NCI-H146 (cell line): ENCODE measurements at places on chromosomes 16 and 17.

DNA sequence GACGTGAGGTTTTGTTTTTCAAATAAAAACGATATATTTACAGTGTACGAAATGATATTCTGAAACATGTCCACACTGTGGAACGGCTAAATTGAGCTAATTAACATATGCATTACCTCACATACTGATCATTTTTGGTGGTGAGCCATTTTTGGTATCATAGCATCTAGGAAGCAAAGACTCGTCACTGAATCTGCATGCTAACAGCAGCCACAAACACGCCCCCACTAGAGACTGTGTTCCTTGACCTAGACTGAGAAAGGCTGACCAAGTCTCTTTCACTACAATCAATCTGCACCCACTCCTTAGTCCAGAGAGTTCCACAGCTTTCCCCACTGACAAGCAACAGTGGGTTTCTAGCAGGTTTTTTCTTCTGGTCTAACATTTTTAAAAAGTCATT is 29.5 kb downstream of the NPLOC4 start:
- DNase-seq: no peak

DNA sequence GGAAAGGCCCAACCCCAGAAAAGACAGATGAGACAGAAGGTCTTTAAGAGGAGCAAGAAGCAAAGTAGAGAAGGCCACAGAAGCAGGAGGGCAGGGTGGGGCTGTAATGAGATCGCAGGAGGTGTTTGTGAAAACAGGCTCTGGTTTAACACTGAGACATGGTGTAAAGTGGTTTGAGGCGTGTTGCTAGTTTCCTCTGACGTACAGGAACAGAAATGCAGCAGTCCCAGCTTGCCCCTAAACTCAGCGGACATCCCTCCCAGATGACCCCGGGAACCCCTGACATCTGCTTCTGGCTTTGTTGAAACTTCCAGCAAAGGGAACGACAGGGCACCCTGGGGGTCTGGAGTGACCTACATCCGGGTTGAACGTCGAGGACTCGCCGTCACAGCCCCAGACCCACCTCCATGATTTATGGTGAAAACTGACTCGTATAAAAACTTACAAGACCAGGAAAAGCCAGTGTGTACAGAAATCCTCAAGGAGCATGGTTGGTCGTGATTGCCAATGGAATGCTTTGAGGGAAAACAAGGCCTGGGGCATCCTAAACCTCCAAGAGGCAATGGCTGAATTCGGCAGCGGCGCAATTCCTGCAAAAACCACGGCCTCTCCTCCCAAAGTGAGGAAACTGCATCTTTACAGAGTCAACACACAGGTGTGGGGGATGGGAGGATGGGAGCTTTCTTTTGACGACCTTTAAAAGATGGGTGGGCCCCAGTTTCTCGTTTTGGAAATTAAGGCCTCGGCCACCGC is 25.8 kb downstream of the LITAF start:
- no peak for DNase-seq

DNA sequence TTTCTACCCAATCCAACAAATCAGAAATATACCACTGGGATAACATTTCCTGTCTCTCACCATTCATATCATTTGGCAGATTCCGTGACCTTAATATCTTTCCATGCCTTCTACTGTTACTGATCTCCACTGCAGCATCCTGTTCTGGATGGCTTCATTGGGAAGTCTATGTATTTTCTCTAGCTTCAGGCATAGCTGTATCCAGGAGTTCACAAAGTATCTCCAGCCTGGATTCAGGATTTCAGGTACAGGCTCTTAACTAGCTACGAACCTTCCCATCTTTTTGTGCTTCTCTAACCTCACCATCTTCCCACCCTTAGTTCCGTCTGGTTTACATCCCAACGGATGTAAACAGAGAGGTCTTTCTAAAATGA is 15.2 kb upstream of the USP10 start:
- DNase-seq: no peak

GRCh38 chr17:80797741-80798594 is 193.7 kb upstream of the CHMP6 start:
- no peak for DNase-seq
